ENCODE measurements at places on chromosomes 16 and 17.

DNA sequence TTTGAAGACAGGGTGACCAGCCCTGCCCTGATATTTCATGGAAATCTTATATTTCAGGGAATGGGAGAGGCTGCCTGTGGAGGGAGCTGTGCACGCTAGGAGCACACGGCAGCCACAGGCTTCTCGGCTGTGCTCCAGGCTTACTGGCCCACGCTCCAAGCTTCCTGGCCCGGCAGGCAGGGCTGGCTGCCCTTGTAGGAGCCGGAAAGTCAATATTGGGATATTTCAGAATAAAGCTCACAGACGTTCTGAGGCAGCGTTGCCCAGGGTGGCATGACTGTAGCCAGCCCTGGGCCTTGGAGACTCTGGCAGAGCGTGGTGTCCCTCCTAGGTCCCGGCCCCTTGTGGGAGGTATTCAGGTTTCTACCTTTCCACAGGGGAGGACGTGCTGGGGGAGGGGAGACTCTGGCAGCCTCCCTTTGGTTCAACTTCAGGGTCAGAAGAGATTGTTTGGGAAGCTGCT, 95.6 kb downstream of the NPIPB11 start:
- no peak for DNase-seq

GRCh38 chr17:81832608-81833159, 407 bp downstream of the MCRIP1 start:
- DNase-seq = peak; percentile 41

DNA sequence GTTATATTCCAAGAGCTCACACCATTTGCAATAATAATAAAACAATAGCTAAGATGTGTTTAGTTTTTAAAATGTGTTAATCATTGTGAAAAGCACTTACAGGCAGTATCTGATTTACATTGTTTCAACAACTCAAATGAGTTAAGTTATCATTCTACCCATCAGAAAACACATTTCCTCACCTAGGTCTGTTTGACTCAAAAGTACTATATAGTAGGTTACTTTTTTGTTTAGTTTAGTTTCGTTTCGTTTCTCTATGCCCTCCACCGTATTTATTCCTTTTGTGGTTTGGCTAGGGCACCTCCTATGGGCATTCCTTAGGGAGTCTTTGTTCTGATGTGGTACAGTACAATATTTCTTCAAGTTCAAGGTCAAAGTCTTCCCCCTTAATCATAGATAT, 201.6 kb downstream of the PRKCB start:
- no peak for DNase-seq

DNA sequence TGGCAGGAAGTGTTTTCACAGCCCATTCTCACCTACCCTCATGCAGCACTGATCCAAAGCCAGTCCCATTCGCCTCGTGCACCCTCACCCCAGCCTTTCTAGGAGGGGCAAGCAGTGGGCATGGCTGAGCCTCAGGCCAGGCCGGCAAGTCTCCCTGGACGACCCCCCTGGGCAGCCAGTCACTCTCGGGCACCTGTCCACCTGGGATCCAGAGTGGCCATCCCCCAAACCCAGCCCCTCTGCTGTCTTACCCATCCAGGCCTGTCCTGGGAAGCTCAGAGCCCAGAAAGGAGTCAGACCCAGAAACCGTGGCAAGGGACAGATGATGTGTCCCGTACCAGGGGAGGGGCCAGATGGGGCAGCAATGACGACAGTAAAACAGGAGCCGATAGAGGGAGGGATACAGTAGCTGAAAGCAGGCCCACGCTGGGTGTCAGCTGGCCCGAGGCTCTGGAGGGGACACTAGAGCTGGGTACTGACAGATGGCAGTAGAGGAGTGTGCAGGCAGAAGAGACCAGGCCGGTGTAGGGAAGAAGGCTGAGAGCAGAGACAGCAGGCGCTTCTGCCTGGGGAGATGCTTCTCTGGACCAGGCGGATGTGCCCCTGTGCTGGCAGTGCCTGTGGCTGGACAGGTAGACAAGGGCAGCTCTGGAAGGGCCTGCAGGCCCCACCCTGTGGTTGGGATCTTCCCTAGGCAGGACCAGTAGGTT, 5.8 kb downstream of the CMTM3 start:
- no peak for DNase-seq

GRCh38 chr16:13193721-13194120, 292.3 kb downstream of the SHISA9 start:
- DNase-seq = no peak

GRCh38 chr16:51685498-51685897, 534.4 kb upstream of the SALL1 start:
- no peak for DNase-seq

DNA sequence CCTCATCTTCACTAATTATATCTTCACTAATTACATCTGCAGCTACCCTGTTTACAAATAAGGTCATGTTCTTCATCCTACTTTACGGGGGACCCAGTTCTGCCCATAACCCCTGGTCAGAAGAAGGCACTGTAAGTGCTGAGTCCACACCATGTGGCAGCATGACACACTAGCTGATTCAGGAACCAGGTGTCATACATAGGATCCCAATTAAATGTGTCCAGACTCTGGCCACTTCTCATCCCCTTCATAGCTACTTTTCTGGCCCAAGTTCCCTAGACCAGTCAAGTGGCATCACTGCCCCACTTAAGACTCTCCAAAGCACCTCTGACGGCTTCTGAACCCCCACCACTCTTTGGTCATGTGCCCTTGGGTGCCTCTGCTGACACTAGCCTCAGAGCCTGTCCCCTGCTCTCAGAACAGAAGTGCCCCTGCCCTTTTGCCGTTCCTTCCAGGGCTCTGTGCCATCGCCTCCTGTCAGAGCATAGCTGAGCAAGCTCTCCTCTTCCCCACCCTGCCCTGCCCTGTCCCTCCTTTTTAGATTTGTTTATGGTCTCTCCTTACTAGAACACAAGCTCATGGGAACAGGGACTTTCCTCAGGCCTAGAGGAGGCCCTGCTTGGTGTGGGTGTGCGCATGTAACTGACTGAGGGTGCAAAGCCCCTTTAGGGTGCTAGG, 61.1 kb downstream of the B9D1 start:
- DNase-seq = no peak

- DNase-seq = peak; percentile 17
Observed at GRCh38 chr16:75305364-75306098, 54.1 kb upstream of the BCAR1 start.

GRCh38 chr16:82454152-82454551, 172.6 kb upstream of the CDH13 start:
- DNase-seq = no peak

GRCh38 chr17:8485491-8485890, 49.8 kb downstream of the NDEL1 start:
- no peak for DNase-seq

- no peak for DNase-seq
Observed at GRCh38 chr17:81858170-81858966, 2.0 kb downstream of the P4HB start.

- no peak for DNase-seq
Observed at GRCh38 chr17:70323269-70323668, 153.9 kb downstream of the KCNJ2 start.

DNA sequence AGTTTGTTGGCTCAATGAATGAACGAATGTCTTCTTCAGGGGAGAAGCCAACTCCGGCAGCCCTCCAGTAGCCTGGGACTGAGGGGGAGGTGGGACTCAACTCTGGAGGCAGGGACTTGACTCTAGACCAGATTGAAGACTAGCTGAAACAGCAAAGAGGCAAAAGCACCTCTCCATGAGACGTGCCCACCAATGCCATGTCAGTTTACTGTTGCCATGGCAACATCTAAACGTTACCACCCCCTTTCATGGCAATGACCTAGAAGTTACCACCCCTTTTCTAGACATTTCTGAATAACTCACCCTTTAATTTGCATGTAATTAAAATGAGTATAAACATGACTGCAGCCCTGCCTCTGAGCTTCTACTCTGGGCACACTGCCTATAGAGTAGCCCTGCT, 91.8 kb downstream of the ASIC2 start:
- DNase-seq = no peak

DNA sequence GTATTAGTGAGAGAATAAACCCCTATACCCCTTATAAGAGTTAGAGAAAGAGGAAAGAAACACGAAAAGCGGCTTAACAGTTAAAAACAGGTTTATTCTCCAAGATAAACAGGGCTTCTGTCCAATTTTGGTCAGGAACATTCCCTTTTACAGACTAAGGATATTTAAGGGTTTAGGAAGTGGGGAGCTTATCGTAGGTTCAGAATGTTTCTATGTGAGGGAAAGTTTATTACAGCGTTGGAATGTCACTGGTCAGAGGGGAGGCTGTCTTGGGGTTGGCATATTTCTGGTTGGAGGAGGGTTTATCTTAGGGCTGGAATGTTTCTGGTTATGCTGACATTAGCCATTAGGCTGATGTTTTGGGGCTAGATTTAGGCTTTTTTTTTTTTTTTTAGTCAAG, 34.1 kb upstream of the WWOX start:
- no peak for DNase-seq

GRCh38 chr16:81499576-81500380, 55.2 kb downstream of the CMIP start:
- DNase-seq = no peak

DNA sequence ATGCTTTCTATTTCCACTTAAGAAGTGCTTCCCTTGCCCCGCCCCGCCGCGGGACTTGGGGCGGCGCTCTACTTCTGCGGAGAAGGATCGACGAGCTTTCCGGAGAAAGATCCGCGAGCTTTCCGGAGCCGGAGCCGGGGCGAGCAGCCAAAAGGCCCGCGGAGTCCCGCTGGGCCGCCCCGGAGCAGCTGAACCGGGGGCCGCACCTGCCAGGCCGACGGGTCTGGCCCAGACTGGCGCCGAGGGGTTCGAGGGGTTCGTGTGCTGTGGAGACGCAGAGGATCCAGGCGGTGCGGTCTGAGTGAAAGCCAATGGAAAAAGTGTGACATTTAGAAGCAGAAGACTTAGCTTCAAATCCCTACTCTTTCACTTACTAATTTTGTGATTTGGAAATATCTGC, 50.8 kb downstream of the TBC1D26 start:
- peak; percentile 9 for DNase-seq

- DNase-seq = no peak
Observed at GRCh38 chr17:61075988-61076387, 323.7 kb upstream of the TBX2 start.

- no peak for DNase-seq
Observed at GRCh38 chr16:27080895-27081294, 14.2 kb downstream of the C16orf82 start.

GRCh38 chr16:49867796-49868668, 12.1 kb upstream of the ZNF423 start:
- no peak for DNase-seq

GRCh38 chr17:75130632-75131277, 787 bp downstream of the NT5C start:
- peak; percentile 39 for DNase-seq

DNA sequence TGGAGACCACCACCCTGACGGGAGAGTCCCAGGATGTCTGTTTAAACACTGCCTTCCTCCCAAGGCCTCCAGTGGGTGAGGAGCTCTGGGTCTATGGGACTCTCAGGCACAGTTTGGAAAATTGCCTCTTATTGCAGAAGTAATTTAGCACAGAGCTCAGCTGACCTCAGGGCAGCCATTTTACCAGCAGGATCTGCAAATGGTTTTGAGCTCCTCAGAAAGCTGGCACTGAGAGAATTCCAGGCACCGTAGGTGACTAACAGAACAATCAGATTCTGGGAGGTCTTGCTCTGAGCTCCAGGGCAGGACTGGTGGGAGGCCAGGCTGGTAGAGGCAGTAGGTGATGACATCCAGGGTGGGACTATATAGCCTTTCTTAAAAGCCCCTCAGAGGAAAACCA, 17.3 kb upstream of the C16orf74 start:
- DNase-seq = no peak

DNA sequence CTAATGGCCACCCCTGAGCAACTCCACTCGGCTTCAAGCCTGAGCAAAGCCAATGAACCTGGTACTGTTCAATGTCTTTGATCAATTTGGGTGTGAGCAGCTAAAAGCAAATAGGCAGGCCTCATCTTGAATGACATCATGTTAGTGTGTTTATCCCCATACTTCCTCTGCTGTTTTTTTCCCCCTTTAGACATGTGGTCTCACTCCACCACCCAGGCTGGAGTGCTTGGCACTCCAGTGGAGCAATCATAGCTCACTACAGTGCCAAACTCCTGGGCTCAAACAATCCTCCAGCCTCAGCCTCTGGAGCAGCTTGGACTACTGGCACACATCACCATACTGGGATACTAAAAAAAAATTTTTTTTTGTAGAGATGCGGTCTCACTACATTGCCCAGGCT, 75.4 kb downstream of the ARHGAP17 start:
- DNase-seq = no peak

GRCh38 chr16:85199069-85199725, 86.9 kb upstream of the CIBAR2 start:
- no peak for DNase-seq

GRCh38 chr17:35297666-35298065, 54.8 kb downstream of the SLFN5 start:
- no peak for DNase-seq

- peak; percentile 12 for DNase-seq
Observed at GRCh38 chr17:57455063-57455914, 199.0 kb downstream of the MSI2 start.

DNA sequence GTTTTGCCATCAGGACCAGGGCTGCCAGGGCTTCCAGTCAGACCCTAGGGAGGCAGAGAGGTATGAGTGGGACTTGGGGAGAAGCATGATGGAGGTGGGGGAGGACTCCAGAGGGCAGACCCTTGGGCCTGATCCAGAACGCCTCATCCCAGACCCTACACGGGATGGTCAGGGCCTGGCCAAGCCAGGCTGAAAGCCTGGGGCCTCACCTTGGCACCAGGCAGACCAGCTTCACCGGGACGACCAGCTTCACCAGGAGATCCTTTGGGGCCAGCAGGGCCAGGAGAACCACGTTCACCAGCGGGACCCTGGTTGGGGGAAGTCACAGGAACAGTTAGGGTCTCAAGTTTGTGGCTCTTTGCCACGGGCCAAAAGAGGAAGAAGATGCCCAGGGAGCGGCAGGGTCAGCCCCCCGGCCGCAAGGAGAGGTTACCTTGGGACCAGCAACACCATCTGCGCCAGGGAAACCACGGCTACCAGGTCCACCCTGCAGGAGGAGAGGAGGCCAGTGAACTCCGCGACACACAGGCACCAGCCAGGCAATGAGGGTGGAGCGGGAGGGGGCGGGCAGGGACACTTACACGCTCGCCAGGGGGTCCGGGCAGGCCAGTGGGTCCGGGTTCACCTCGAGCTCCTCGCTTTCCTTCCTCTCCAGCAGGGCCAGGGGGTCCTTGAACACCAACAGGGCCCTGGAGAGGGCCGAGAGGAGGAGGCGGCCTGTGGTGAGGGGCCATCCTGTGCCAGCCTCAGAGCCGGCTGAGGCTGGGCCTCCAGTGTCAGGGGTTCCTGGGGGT, 7.1 kb downstream of the COL1A1 start:
- no peak for DNase-seq

GRCh38 chr17:66580956-66581391, 253.9 kb upstream of the CACNG5 start:
- no peak for DNase-seq

GRCh38 chr16:2983706-2984136, 3.5 kb upstream of the PKMYT1 start:
- DNase-seq = no peak

DNA sequence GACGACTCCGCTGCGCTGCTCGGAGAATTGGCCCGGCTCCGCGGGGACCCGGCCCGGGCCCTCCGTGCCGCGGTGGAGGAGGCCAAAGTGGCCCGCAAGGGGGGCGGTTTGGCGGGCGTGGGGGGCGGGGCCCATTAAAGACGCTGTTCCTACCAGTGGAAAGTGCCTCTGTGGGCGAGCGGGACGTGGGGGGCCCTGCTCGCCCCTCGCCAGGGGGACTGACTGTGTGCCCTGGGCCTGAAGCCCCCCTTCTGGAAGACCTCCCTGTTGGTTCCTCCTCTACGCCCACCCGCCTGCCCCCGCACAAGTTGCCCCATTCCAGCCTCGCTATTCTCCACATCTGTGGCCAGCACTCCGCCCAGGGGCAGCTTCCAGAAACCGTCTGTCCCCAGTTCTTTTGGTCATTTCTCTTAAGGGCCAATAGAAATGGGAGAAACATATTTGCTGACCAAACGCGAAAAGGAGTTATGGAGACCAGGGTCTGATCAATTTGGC, 1.9 kb upstream of the FGF11 start:
- no peak for DNase-seq
